NCI-H460 (cell line): ENCODE measurements at places on chromosomes 1 and 21. TPM values are rescaled to one million over a fixed set of nuclear protein-coding genes. Genes with fewer than 3 reads are reported as not detected.

DNA sequence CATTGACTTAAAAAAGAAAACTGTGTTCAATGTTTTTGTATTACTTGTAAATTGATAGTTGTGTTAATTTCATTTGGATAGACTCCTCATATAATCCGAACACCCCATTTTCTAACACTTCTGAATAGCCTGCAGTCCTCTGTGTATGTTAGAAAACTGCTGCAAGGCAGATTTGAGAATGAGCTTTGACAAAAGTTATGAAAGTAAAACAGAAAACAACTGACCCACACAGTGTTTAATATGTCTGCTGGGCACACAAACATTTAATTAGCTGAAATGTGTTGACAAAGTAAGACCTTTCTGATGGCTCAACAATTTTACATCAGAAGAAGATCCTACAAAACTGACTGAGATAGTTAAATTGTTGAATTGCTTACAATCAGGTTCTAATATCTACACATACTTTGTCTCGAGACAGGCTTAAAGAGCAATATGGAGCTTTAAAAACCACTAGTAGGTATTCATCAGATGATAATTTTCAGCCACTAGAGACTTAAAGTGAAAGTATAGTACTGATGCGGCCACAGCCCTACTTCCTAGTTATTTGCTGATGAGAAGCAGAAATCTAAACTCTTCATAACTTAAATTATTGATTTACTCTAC lies 40.0 kb upstream of the PRMT6 start:
- DNase-seq: no peak

DNA sequence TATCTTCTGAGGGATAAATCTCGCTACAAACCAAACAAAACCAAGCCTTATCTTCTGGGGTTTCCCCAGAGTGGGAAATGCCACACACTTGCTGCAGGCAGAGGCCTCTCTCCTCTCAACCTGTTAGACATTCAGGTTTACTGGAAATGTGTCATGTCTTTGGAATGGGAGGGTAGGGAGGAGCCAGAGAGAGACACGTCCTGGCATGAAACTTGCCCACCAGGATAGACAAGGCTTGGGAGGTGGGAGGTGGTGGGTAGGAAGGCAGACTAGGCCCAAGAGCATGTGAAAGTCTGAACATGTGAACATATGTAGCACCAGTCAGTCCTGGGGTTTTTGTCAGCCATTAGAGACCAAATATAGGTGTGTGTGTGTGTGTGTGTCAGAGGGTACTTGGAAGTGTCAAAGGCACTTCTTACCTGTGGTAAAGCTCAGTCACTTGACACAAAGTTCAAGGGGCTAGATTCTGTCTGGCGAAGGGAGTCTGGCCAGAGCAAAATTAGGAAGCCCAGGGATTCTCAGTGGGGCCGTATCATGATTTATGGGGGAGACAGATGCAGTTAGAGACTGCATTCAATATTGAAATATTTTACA lies 32.4 kb upstream of the PIGC start:
- DNase-seq: no peak

- no peak for DNase-seq
These were observed 10.0 kb upstream of the EPHA8 start for GRCh38 chr1:22553104-22553880.

DNA sequence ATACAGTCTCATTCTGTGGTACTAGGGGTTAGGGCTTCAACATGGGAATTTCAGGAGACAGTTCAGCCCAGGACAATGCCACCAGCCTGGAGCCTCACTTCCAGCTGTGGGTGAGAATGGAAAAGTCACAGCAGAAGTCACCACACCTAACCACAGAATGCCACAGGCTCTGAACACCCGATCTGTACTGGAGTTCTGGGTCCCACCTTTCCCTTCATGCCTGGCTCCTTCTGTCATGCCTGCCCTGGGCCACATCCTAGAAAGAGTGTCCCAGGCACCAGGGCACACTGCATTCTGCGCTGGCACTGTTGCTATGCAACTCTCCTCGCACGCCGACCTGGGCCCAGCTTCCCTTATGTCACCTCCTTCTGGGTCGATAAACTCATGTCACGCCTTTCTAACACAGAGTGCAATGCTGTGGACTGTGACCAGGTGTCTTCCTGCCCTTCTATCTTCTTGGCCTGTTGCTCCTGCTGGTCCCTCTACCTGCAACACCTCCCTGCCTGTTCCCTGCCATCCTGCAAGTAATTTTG lies 21.2 kb downstream of the RCSD1 start:
- no peak for DNase-seq

DNA sequence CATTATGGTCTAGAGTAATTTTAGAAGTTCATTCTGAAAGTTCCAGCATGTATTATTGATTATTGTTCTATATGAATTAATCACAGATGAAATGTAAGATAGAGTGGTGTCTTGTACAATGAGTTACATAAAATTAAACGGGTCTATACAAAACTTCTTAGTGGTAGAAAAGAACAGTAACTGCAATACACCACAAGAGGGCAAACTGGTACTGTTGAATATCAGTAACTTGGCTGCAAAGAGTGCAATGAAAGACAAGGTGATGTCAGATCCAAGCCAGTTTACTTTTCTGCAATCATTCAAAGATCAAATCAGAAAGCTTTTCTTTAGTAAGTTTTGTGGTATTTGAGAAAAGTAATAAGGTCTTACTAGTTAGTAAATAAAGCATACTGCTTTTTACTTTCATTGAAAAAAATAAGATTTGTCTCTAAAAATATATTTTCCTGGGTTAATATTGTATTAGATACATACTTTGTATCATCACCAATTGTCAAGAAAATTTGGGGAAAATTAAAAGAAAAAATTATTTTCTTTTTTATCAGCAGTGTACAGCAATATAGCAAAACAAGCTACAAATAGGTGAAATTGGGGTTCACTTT lies 66.4 kb upstream of the BTG3 start:
- peak; percentile 51 for DNase-seq

- DNase-seq: peak; percentile 11
These were observed 13.6 kb downstream of the GRIK3 start for GRCh38 chr1:37020653-37021277.

GRCh38 chr1:99691175-99691574 lies 45.3 kb downstream of the PALMD start:
- DNase-seq: no peak

- peak; percentile 83 for DNase-seq
These were observed 55.9 kb downstream of the NENF start for GRCh38 chr1:212488436-212489283.

DNA sequence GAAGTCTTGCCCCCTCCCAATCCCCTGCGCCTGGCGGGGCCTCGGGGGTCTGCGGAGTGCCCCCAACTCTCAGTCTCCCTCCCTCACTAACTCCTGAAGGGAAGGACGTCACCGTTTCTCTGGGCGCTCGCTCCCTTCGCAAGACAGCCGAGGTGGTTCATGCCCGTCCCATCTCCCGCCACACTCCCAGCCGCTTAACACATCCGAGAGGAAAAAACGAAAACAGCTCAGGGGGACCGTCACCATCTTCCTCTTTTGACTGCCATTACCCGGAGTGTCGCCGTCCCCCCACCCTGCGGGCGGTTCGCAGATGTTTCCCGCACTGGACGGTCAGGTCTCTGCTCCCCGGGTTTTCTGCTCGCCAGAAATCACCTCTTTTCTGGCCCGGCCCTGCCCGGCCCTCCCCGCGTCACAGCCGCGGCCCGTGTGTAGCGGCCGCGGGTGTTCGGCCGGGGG lies 532 bp downstream of the ERO1B start:
- DNase-seq: no peak

DNA sequence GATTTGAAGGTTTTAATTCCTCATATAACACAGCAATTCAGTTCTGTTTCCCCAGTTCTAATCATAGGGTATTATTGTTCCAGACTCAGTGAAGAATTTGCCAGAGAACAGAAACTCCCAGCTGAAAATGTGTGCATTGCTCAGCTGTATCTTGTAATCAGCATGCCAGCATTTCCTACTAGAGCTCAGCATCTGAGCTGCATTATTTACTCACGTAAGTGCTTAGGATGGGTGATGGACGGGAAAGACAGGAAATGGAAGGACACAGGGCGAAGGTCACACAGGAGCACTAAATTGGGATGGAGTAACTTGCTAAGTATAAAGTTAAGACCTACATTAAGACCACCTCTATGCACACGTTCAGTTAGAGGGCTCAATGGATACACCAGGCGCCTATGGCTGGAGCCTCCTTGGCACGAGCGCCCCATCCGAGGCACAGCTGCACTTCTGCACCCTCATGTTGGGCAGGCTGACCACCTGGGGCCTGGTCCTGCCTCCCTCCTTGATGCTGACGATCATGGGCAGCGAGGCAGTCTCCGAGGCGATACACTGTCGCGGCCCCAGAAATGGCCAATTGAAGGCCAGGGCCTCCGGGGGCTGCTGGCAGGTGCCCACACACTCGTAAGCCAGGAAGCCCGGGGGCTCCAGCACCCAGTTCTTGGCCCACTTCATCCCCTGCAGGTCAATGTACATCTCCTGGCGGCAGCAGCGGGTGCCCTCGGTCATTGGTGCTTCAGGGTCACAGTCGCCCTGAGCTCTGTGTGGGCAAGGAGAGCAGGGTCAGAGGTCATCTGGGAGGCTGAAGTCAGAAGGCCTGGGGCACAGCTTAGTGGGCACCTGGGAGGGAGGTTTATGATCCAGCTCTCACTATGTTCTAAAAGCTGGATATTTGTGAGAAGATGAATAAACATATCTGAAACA lies 3.7 kb downstream of the LEFTY2 start:
- no peak for DNase-seq

GRCh38 chr1:204560590-204561150 lies 44.5 kb downstream of the MDM4 start:
- DNase-seq: no peak

Gene MED8
- 48.2 and 50.4 TPM in 2 replicates for total RNA-seq

Gene TSPAN2
- 0.05 TPM in 1 of 2 replicates, not detected in the other for total RNA-seq

Gene WNT9A
- 0.06 and 0.10 TPM in 2 replicates for total RNA-seq

Gene CFHR1
- total RNA-seq: 0.55 and 1.3 TPM in 2 replicates

Gene PRDX1
- 1,806 and 1,917 TPM in 2 replicates for total RNA-seq

Gene F11R
- total RNA-seq: 20.7 and 23.7 TPM in 2 replicates

Gene KMO
- 0.17 and 0.35 TPM in 2 replicates for total RNA-seq
